ENCODE measurements at places on chromosomes 7 and 10. TPM values are rescaled to one million over a fixed set of nuclear protein-coding genes. Genes with fewer than 3 reads are reported as not detected.

Gene PLPP4
- not detected for total RNA-seq

Gene CPN1
- total RNA-seq = not detected

Gene C10orf95
- 0.14 TPM for total RNA-seq

Gene EIF5AL1
- 3.5 TPM for total RNA-seq

Gene ELN
- total RNA-seq = 0.19 TPM

Gene CHRM2
- total RNA-seq = not detected

Gene PROSER2
- 0.83 TPM for total RNA-seq

Gene GSDME
- total RNA-seq = 6.8 TPM

Gene SYT15
- total RNA-seq = 0.43 TPM

Gene PNLIPRP3
- not detected for total RNA-seq

Gene DENND2A
- not detected for total RNA-seq

- no peak overlapping the region for H3K27ac ChIP-seq
- H3K4me1 ChIP-seq = peaks cover 8% of the 10 kb centered on the region
- no peak overlapping the region for H3K4me3 ChIP-seq
- DNase-seq = no peak
- H3K36me3 ChIP-seq = peaks cover 2% of the 10 kb centered on the region
Observed at GRCh38 chr7:37491919-37492694, 43.4 kb upstream of the ELMO1 start.

- H3K4me1 ChIP-seq = no peaks in the 10 kb centered on the region
- no peaks in the 10 kb centered on the region for H3K27me3 ChIP-seq
- no peak overlapping the region for H3K27ac ChIP-seq
- no peak overlapping the region for H3K4me3 ChIP-seq
- DNase-seq = no peak
Observed at GRCh38 chr10:84825330-84825729, 496.9 kb downstream of the CCSER2 start.

DNA sequence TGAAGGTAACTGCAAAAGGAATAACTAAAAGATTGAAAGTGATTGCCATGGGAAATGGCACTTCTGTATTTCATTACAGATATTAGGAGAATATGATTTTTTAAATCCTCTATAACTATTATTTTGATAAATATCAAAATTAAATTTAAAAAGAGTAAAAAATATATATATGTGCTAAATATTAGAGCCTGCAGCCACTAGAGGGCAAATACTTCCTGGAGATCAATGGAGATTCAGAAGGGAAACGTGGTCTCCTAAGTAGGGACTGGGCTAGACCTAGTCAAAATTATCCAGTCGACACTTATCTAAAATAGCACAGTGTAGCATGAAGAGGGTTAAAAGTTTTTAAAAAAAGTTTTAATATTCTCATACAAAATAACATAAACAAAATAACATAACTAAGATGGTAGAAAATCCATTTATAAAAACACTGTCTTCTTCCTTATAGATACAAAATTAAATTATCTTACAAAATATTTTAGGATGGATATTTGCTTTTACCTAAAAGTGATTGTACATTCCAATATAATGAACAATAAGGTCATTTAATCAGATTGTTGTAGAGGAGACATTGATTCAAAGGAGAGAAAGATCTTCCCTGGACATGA is 434.3 kb downstream of the MDFIC start:
- H3K4me1 ChIP-seq = peaks cover 2% of the 10 kb centered on the region
- no peaks in the 10 kb centered on the region for H3K36me3 ChIP-seq
- H3K4me3 ChIP-seq = no peak overlapping the region
- peaks cover 2% of the 10 kb centered on the region for H3K27me3 ChIP-seq

DNA sequence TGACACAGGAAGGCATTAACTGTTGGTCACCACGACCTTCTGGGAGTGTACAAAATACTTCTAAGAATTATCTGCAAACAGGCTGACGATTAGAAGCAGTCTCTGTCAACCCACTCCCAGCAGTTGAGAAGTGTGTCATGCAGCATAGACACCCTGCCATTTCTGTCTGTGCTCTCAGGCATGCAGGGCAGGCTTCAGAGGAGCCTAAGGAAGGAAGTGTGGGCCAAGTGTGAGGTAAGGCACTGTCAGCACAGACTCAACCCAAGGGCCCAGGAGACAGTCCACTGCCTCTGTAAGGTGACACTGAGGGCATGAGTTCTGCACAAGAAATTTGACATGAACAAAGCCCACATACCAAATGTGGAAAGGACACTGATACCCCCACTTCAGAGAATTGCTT is 109.0 kb upstream of the VIPR2 start:
- peaks cover 16% of the 10 kb centered on the region for H3K27me3 ChIP-seq
- H3K36me3 ChIP-seq = no peaks in the 10 kb centered on the region
- no peak overlapping the region for H3K27ac ChIP-seq
- DNase-seq = no peak
- H3K4me1 ChIP-seq = no peaks in the 10 kb centered on the region

GRCh38 chr7:23864973-23865372 is 155.0 kb downstream of the STK31 start:
- no peak for DNase-seq
- H3K4me1 ChIP-seq = no peaks in the 10 kb centered on the region
- H3K4me3 ChIP-seq = no peak overlapping the region
- peaks cover 15% of the 10 kb centered on the region for H3K27me3 ChIP-seq

- H3K4me1 ChIP-seq = no peaks in the 10 kb centered on the region
- no peak overlapping the region for H3K4me3 ChIP-seq
- DNase-seq = no peak
- no peak overlapping the region for H3K27ac ChIP-seq
- no peaks in the 10 kb centered on the region for H3K36me3 ChIP-seq
Observed at GRCh38 chr10:122649903-122650302, 49.7 kb downstream of the C10orf120 start.

DNA sequence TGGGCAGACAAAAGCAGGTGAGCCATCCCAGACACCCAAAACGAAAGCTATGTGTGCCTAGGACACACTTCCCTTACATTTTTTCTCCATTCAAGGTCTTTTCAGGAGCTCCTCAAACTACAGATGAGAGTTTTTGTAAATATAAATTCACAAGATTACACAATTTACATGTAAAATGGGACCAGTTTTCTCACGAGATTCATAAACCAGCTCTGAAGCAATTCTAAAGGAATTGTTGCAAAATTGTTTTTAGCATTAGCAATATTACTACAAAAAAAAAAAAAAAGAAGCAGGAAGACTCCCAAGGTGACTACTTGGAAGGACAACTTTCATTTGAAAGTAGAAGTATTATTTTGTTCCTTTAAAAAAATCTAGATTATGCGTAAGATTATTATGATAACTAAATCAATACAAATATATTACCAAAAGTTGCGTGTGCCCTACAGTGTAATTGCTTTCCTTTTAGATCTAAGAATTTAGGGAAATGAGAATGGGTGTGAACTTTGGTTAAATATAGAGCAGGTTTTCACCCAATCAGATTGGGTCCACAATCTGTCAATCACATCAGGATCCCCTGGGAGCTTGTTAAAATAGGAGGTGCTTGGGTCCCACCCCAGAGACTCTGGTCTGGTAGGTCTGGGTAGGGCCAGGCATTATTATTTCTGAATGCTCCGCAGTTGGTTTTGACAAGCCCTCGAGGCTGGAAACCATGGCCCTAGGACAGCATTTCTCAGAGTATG is 72.2 kb downstream of the TBXAS1 start:
- no peak for DNase-seq
- no peaks in the 10 kb centered on the region for H3K4me1 ChIP-seq
- H3K4me3 ChIP-seq = no peak overlapping the region
- H3K27ac ChIP-seq = no peak overlapping the region

DNA sequence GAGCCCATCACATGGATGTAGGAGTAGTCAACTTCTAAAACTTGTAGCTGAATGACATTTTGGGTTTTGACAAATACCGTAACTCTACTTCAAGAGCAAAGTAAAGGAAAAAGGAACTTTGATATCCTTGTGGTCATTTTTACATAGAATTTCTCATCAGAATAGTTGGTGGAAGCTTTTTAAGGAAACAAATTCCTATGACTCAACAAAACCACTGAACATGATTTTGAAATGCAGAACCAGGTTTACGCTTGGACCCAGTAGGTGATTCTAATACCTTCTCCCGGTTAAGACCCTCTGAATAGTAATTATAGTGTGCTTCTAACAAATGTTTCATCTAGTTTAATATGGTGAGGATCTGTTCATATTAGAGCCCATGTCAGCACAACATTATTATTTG is 307.8 kb downstream of the GPR37 start:
- no peaks in the 10 kb centered on the region for H3K36me3 ChIP-seq
- H3K4me3 ChIP-seq = no peak overlapping the region
- DNase-seq = no peak
- H3K27ac ChIP-seq = no peak overlapping the region
- no peaks in the 10 kb centered on the region for H3K27me3 ChIP-seq

DNA sequence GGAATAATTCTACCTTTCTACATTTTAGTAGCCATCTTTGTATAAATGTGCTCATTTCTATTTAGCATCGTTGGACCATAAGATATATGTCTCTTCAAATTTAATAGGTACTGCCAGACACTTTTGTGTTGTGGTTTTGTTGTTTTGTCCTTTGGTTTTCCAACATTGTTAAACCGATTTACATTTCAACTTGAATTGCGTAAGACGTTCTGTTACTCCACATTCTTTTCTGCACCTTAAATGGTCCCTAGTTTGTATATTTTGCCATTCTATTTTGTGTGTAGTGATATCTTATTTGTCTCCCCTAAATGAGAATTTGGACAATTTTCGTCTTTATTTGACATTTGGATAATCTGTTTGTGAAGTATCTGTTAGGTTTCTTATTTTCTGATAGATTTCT is 1015.6 kb downstream of the NRG3 start:
- H3K27ac ChIP-seq = no peak overlapping the region
- peaks cover 2% of the 10 kb centered on the region for H3K27me3 ChIP-seq
- no peaks in the 10 kb centered on the region for H3K4me1 ChIP-seq
- H3K36me3 ChIP-seq = no peaks in the 10 kb centered on the region
- DNase-seq = no peak

- DNase-seq = no peak
- H3K4me3 ChIP-seq = no peak overlapping the region
- H3K27ac ChIP-seq = no peak overlapping the region
- no peaks in the 10 kb centered on the region for H3K27me3 ChIP-seq
Observed at GRCh38 chr10:125756196-125756595, 19.4 kb downstream of the MMP21 start.

GRCh38 chr7:19491821-19492452 is 216.9 kb downstream of the POLR1F start:
- H3K4me3 ChIP-seq = no peak overlapping the region
- no peaks in the 10 kb centered on the region for H3K4me1 ChIP-seq
- no peak for DNase-seq

DNA sequence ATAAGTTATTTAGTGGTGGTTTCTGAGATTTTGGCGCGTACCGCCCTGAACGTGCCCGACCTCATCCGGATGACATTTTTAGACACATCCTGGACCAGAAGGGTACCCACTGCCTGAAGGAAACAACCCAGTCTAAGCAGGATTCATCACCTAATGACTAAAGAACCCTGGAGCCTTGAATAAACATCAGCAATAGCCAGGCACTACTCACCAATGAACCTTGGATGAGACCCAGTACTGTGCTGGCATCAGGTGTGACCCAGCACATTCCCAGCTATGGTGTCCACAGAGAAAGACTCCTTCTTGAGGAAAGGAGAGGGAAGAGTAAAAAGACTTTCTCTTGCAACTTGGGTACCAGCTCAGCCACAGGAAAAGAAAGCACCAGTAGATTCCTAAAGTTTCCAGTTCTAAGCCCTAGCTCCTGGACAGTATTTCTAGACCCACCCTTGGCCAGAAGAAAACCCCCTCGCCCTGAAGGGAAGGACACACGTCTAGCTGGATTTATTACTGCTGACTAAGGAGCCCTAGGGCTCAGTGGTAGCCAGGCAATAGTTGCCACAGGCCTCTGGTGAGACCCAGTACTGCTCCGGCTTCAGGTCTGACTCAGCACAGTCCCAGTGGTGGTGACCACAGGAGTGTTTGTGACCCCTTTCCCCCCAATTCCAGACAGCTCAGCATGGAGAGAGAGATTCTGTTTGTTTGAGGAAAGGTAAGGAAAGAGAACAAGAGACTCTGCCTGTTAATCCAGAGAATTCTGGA is 32.5 kb downstream of the ZNF277 start:
- H3K27me3 ChIP-seq = no peaks in the 10 kb centered on the region
- no peak for DNase-seq
- no peak overlapping the region for H3K27ac ChIP-seq
- peaks cover 17% of the 10 kb centered on the region for H3K36me3 ChIP-seq
- no peaks in the 10 kb centered on the region for H3K4me1 ChIP-seq
- H3K4me3 ChIP-seq = no peak overlapping the region

DNA sequence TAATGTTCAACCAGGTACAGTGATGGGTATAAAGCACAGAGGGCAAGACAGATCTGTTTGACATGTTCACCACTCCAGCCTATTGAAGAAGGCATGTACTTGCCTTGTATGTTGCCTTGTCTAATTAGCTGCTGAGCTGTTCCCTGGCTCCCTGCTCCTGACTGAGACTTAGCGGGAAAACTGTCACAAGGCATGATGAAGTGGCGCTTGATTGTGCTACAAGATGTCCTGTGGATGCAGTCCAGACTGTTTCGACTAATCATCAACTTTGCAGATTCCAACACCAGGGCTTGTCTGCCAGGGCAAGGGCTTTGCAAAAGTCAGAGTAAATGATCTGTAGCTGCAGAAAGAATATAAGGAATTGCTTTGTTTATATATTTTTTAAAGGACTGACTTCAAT is 136.2 kb upstream of the NRBF2 start:
- H3K4me1 ChIP-seq = peaks cover 30% of the 10 kb centered on the region
- H3K27me3 ChIP-seq = peaks cover 8% of the 10 kb centered on the region
- no peaks in the 10 kb centered on the region for H3K36me3 ChIP-seq

- H3K4me3 ChIP-seq = no peak overlapping the region
- H3K27ac ChIP-seq = no peak overlapping the region
- peak; percentile 28 for DNase-seq
- peaks cover 2% of the 10 kb centered on the region for H3K4me1 ChIP-seq
- peaks cover 4% of the 10 kb centered on the region for H3K27me3 ChIP-seq
- no peaks in the 10 kb centered on the region for H3K36me3 ChIP-seq
Observed at GRCh38 chr7:4631380-4632179, 50.5 kb upstream of the FOXK1 start.

DNA sequence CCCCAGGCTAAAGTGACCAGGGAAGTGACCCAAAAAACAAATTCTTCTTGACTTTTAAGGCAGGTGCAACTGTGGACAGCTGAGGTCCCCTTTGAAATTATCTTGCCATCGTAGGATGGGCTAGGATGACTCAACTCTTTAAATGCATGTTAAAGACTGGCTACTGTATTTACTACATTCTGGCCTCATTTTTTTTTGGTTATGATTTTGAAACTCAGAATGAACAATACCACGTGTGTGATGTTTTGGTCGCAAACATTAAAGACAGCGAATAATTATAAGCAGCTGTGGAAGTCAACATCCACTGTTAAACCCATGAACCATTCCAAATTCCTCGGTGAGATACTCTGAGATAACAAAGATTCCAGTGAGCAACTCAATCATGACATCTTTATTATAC is 1.2 kb upstream of the SLC13A4 start:
- no peaks in the 10 kb centered on the region for H3K36me3 ChIP-seq
- DNase-seq = no peak
- no peaks in the 10 kb centered on the region for H3K4me1 ChIP-seq
- H3K27ac ChIP-seq = no peak overlapping the region
- peaks cover 5% of the 10 kb centered on the region for H3K27me3 ChIP-seq

GRCh38 chr7:157058701-157059100 is 48.2 kb upstream of the MNX1 start:
- H3K27me3 ChIP-seq = peaks cover 26% of the 10 kb centered on the region
- H3K4me3 ChIP-seq = no peak overlapping the region
- H3K4me1 ChIP-seq = no peaks in the 10 kb centered on the region
- no peak overlapping the region for H3K27ac ChIP-seq
- DNase-seq = no peak

Measured in activated naive CD4-positive, alpha-beta T cell treated with anti-CD3 and anti-CD28 coated beads for 36 hours (primary cell).